Fibroblast of lung (primary cell): ENCODE measurements at places on chromosomes 12 and 14.
A peak's percentile ranks its signal among the peaks of the same experiment; 100 is the strongest.

GRCh38 chr12:52614381-52615207 lies 3.8 kb downstream of the KRT73 start:
- no peak for DNase-seq

DNA sequence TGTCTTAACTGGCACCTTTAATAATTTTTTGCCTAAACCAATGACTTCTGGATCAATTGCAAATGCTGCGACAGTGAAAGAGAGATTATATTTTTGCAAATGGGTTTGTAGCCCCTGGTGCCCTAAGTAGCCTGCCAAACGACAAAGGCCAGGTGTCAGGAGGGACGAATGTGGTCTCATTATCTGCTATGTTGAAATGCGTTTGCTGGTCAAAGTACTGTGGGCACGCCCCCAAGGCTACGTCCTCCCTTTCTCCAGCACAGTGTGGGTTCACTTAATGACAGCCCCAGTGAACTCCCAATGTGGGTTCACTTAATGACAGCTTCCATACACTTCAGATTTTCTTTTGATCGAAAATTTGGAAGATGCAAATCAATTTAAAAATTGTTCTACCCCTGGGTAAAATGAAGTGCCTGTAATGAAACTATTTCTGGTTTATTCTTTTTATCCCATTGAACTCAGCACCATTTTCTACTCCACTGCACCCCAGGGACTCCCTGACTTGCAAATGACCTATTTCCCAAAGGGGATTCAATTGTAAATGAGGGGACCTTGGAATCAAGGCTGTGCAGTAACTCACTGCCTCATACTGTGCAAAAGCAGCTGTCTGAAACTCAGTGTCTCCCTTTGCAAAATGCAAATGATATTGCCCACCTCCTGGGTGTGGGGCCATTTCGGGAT lies 1.4 kb downstream of the SERPINA11 start:
- DNase-seq = no peak

- DNase-seq = no peak
These were observed 303.7 kb upstream of the DIO3 start for GRCh38 chr14:101257551-101257950.

- DNase-seq = no peak
These were observed 20.5 kb downstream of the FNTB start for GRCh38 chr14:65007202-65007601.

GRCh38 chr14:72270147-72270727 lies 338.0 kb downstream of the RGS6 start:
- no peak for DNase-seq

DNA sequence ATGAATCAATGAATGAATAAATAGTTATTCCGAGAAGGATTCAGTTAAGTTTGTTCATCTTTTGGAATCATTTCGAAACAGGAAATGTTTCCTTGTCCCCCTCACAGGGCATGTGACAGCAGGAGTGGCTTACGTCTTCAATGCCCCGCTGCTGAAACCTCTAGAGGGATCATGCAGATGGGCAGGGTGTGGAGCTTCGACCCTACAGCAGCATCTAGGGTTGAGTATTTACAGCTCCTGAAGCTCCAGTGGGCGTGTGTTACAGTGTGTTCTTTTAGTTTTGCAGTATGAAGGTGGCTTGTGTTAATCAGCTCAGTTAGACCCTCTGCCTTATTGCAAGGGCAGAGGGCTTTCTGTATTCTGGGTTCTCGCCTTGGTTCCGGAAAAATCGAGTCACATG lies 2.6 kb downstream of the NAV3 start:
- DNase-seq = no peak

DNA sequence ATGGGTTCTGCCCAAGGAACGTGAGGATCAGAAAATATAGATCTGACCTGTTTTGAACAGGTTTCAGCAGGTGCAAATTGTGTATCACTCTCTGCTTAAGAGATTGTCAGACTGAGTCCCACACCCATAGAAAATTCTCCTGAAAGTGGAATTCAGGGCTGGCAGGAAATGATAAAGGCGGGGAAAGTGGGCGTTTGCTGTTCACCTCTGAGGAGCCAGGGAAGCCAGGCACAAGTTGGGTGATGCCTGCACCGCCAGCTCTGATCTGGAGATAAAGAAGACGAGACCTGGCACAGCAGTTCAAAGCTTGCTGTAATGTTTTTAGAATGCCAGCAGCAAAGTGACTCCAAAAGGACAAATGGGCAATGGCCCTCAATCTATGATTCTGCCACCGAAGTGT lies 356.5 kb upstream of the SOX5 start:
- no peak for DNase-seq

DNA sequence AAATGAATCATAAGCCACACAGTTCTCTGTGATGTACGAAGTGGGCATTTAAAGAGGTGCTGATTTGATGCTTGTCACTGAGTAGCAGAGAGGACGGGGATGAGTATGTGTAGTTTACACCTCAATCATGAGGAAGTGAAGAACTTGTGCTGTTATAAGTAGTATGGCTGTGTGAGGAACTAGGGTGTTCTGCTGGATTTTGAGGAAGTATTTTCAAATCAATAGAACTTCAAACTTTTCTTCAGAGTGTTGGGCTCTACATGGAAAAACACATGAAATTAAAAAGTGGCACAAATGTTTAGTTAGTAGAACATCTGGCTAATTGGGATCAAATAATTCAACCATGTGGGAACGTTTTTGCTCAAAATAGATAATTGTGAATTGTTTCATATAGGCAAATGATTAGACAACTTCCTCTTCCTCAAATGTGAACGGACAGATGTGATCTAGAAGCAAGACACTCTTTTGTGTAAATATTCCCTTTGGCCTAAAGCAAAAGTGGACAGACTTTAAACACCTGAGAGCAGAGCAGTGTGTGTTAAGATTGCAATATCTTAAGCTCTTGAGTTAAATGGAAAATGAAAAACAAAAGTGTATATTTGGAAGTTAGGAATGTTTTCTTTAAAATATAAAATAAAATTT lies 168.5 kb downstream of the NAV3 start:
- DNase-seq = no peak

- DNase-seq = peak; percentile 36
These were observed 691 bp downstream of the ZFYVE26 start for GRCh38 chr14:67815573-67816225.

GRCh38 chr14:92649934-92650545 lies 98.4 kb downstream of the LGMN start:
- DNase-seq = peak; percentile 97

GRCh38 chr12:9793779-9794395 lies 33.2 kb upstream of the CD69 start:
- DNase-seq = no peak

- no peak for DNase-seq
These were observed 28.6 kb downstream of the FLVCR2 start for GRCh38 chr14:75607044-75607443.

DNA sequence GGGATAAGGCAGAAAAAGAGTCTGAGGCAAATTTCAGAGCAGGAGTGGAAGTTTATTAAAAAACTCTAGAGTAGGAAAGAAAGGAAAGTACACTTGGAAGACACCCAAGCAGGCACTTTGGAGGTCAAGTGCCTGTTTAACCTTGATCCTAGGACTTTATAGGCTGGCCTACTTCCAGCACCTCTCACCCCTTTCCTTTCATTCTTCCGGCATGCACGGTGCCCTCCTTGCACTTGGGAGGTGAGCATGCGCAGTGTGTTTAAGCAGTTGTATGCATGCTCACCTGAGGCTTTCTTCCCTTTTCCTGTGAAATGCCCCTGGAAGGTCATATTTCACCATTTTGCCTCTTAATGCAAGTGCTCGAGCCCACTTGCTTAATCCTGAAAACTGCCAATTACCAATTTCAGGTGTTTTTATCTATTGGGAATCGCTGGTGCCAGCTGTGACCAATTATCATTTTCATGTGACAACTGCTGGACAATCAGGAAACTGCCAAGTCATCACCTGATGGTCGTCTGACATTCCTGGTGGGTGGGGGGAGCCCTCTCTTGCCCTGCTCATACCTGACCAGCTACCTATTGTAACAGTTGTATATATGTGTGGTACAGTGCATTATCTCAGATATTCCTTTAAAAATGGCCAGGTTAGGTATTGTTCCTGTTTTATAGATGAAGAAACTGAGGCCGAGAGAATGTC lies 53.5 kb downstream of the SUDS3 start:
- no peak for DNase-seq

DNA sequence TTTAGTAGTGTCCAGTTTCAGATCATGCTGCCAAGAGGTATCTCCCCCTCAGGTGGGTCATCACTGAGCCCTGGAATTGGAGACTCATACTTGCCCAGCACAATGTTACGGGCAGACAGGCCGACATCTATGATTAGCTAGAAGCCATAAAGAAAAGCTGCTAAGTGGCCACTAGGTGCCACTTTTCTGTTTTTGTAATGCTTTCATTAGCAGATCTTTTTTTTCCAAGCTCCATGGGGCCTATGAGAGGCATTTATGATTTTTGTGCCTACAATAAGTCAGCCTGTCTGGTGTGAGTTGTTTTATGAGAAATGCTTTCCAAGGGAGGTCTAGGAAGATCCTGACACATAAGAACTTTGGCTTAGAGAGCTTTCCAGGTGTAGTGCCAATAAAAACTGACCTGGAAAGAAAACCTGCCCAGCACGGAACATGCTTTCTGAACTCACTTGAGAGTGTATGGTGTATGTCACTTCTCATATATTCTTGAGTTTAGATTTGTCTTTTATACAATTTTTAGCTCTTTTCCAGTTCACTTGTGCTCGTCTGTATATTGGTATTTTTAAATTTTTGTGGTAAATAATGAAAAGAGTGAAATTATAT lies 21.8 kb upstream of the SMCO2 start:
- peak; percentile 65 for DNase-seq

GRCh38 chr12:64696080-64696741 lies 63.0 kb downstream of the GNS start:
- peak; percentile 66 for DNase-seq

GRCh38 chr12:120118321-120119061 lies 1.9 kb upstream of the RAB35 start:
- DNase-seq = peak; percentile 22

GRCh38 chr14:67932708-67933246 lies 113.2 kb downstream of the RAD51B start:
- DNase-seq = no peak

DNA sequence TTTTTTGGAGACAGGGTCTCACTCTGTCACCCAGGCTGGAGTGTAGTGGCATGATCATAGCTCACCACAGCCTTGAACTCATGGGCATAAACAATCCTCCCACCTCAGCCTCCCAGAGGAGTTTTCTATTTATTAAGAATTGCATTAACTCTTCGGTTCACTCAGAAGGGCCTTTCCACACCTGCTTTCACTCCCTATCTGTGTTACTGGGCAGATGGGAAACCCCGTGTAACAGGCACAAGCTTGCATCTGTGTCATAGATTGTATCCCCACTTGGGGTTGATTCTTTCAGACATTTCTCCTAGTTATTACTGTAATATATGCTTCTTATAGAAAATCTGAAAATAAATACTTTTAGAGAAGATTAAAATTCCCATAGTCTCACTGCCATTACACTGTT lies 38.7 kb downstream of the STX2 start:
- DNase-seq = no peak

DNA sequence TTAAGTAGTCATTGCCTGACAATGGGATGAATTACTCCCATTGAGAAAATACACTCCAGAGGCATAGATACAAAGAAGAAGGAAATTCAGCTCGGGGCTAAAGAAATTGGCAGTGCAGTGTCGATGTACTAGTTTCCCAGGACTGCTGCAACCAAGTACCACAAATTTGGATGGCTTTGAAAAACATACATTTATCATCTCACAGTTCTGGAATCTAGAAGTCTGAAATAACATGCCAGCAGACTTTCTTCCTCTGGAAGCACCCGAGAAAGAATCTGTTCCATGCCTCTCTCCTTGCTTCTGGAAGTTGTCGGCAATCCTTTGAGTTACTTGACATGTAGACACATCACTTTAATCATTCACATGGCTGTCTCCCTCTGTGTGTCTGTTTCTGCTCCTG lies 101.9 kb downstream of the TMTC3 start:
- DNase-seq = peak; percentile 50

- DNase-seq = no peak
These were observed 293.3 kb downstream of the PPFIA2 start for GRCh38 chr12:81465876-81466275.

DNA sequence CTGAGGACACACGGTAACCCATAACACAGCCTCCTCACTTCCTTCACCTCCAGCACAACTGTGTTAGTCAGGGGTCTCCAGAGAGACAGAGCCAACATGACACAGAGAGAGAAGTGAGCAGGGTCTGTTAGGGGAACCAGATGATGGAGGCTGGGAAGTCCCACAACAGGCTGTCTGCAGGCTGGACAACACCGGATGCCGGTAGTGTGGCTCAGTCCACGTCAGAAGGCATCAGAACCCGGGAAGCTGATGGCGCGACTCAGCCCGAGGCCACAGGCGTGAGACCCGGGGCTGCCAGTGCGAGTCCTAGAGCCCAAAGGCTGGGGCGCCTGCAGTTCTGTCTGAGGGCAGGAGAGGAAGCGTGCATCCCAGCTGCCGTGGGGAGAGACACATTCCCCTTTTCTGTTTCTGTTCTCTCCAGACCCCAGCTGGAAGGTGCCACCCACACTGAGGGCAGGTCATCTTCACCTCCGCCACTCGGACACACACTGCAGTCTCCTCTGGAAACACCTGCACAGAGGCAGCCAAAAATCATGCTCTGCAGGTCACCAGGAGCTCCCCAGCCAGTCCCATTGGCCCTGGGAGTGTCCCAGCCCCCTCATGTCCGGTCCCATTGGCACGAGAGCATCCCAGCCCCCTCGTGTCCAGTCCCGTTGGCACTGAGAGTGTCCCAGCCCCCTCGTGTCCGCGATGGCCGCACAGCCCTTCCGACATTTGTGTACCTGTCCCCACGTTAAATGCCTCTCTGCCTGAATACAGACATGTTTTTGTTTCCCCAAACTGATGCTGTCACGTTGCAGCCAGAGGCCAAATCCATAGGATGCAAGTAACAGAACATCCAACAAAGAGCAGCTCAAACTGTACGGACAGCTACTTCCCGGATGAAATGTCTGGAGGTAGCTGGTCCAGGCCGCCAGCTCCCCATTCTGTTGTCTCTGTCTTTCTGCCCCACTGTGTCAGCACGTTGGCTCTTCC lies 7.9 kb upstream of the FBRSL1 start:
- no peak for DNase-seq

DNA sequence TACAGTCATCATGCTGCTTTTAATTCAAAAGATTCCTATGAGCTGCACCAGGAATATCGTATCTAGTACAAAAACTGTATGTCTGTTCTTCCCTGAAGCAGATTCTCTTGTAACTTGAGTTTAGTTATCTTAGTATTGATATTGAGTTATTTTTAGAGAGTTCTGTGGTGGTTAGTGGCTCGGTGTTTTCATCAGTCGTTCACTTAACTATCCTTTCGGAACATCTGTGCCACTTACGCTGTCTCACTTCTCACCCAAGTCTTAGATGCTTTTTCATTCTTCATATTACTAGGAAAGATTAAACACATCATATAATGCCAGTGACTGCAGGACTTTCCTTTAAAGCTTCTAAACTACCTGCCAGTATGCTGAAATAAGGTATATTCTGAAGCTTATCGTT lies 251.0 kb downstream of the FBXL14 start:
- no peak for DNase-seq
